ENCODE measurements at places on chromosomes 6 and 20.

GRCh38 chr6:149271348-149272340 lies 45.9 kb upstream of the TAB2 start:
- ATAC-seq, result no peak

- ATAC-seq, result no peak
These were observed 292.2 kb upstream of the QKI start for GRCh38 chr6:163122365-163122764.

- no peak for ATAC-seq
These were observed 25.5 kb upstream of the OLIG3 start for GRCh38 chr6:137519629-137520176.

GRCh38 chr20:19104186-19104585 lies 108.3 kb upstream of the SLC24A3 start:
- no peak for ATAC-seq

DNA sequence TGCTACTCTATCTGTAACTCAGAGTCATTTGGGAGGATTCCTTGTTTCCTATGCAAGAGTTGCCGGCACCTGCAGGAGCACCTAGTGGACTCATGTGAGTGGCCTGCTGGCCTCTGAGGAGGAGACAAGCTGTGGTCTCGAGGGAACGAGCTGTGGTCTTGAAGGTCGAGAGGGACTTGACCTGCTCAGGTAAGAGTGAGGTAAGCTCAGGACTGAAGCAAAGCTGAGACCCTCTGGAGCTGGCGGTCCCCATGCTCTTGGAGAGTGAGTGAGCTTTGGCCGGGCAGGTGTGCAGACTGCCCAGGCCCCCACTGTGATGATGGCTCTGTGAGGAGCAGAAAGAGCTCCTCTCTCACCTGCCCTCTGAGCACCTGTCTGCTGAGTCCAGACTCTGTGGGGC lies 214.3 kb downstream of the MYLK4 start:
- no peak for ATAC-seq

- no peak for ATAC-seq
These were observed 74.4 kb downstream of the MBOAT1 start for GRCh38 chr6:20137837-20138236.

GRCh38 chr20:32159766-32160221 lies 47.7 kb downstream of the PLAGL2 start:
- no peak for ATAC-seq

DNA sequence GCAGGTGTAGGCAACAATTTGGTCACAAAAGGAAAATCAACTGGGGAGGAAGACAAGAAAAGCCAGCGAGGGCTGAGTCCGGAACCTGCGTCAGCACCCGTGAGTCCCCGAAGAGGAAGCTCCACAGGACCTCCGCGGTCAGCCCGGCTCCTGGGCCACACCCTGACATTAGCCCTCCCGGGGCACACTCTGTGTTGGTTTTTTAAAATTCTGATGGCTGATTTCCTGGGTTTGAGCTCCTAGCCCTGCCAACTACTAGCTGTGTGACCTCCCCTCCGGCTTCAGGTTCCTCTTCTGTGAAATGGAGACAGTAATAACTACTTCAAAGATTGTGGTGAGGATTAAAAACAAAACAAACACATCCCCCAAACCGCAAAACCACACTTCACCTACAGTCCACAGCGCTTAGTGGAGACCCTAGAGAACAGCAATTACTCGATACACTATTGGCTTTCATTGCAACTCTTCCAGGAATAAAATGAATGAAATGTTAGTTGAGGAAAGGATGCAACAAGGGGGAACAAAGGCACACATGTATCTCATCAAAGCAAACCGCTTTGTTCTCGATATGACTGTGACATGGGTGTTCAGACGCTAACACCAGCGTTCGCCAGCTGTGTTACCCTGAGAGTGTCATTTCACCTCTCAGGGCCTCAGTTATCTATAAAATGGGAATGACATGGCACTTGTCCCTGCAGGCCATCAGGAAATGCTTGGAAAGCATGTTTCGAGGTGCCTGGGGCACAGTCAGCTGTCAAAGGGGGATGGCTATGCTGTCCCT lies 985 bp downstream of the ZBP1 start:
- peak; percentile 62 for ATAC-seq

GRCh38 chr20:32450484-32451061 lies 92.4 kb downstream of the ASXL1 start:
- ATAC-seq, result no peak

DNA sequence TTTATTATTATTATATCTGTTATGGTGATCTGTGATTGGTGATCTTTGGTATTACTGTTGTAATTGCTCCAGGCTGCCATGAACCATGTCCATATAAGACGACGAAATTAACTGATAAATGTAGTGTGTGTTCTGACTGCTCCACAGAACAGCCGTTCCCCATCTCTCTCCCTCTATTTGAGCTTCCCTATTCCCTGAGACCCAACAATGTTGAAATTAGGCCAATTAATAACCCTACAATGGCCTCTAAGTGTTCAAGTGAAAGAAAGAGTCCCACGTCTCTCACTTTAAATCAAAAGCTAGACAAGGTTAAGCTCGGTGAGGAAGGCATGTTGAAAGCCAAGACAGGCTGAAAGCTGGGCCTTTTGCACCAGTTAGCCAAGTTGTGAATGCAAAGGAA lies 51.6 kb downstream of the ZFP64 start:
- ATAC-seq, result no peak

DNA sequence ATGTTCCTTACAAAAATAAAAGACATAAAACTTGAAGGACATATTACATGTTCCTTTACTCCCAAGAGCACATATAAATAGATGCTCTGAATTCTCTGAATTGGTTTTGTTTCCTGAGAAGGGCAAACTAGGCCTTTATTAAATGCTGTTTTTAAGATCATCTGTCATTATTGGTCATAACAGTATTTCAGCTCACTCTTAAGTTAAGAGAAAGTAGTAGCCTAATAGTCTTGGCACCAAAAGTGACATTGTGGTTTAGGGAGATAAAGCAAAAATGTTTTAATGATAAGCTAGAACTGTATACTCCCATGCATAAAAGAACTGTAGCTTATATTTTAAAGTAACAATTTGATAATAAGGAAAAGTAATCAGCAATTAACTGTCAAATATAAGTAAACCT lies 361.1 kb upstream of the PTCHD4 start:
- ATAC-seq, result no peak

- ATAC-seq, result no peak
These were observed 8.5 kb upstream of the DLGAP4 start for GRCh38 chr20:36297656-36298055.

DNA sequence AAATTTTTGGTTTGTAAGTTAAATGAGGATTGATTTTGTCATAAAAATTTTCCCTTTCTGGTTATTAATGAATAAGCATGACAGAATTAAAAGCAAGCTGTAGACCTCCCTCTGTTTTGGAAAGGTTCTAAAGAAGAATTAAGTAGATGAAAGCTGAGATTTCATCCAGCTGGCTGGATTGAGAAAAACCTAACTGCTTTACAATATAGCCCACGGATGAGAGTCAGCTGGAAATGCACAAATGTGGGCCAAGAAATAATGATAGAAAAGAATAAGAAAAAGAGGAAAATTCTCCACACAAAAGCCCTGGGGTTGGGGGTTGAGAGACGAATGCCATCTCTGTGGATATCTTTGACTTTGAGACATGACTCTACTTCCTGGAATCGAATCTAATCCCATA lies 631.6 kb downstream of the HDGFL1 start:
- ATAC-seq, result no peak

- ATAC-seq, result no peak
These were observed 15.9 kb upstream of the ZNF133 start for GRCh38 chr20:18272451-18272850.
